ENCODE measurements at places on chromosomes 5 and 9.

- H3K36me3 ChIP-seq, result no peaks in the 10 kb centered on the region
- peaks cover 2% of the 10 kb centered on the region for H3K27me3 ChIP-seq
- no peaks in the 10 kb centered on the region for H3K4me1 ChIP-seq
- H3K4me3 ChIP-seq, result no peak overlapping the region
- DNase-seq, result no peak
These were observed 85.4 kb downstream of the TRIM36 start for GRCh38 chr5:115084246-115084793.

GRCh38 chr9:4118666-4119065 lies 181.2 kb downstream of the GLIS3 start:
- no peaks in the 10 kb centered on the region for H3K27me3 ChIP-seq
- H3K27ac ChIP-seq, result no peak overlapping the region
- no peaks in the 10 kb centered on the region for H3K36me3 ChIP-seq
- DNase-seq, result no peak

DNA sequence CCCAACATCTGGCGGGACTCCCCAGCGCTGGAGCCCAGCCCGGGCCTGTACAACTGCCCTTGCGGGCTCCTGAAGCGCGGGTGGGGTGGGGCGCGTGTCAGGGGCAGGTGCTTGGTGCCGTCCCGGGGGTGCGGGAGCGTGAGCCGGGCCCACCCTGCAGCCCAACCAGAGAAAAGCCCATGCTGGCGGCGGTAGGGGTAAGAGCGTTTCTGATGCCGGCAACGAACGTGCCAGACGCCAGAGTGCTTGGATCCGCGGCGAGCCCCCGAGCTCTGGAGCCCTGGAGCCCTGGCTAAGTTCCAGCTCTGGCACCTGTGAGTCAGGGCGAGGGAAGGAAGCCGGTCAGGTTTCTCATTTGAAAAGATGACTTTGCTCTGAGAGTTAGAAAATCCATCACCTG lies 58.0 kb downstream of the ZNF510 start:
- H3K27me3 ChIP-seq, result peaks cover 26% of the 10 kb centered on the region
- H3K27ac ChIP-seq, result no peak overlapping the region
- no peak for DNase-seq
- H3K4me1 ChIP-seq, result no peaks in the 10 kb centered on the region
- H3K4me3 ChIP-seq, result no peak overlapping the region
- no peaks in the 10 kb centered on the region for H3K36me3 ChIP-seq

GRCh38 chr5:68680366-68680765 lies 413.4 kb upstream of the SLC30A5 start:
- no peak for DNase-seq
- H3K4me1 ChIP-seq, result no peaks in the 10 kb centered on the region
- H3K27me3 ChIP-seq, result peaks cover 23% of the 10 kb centered on the region
- H3K4me3 ChIP-seq, result no peak overlapping the region

GRCh38 chr9:85909390-85909789 lies 31.6 kb upstream of the NAA35 start:
- H3K4me3 ChIP-seq, result no peak overlapping the region
- no peak for DNase-seq
- H3K27ac ChIP-seq, result no peak overlapping the region
- H3K4me1 ChIP-seq, result peaks cover 7% of the 10 kb centered on the region
- peaks cover 10% of the 10 kb centered on the region for H3K27me3 ChIP-seq

DNA sequence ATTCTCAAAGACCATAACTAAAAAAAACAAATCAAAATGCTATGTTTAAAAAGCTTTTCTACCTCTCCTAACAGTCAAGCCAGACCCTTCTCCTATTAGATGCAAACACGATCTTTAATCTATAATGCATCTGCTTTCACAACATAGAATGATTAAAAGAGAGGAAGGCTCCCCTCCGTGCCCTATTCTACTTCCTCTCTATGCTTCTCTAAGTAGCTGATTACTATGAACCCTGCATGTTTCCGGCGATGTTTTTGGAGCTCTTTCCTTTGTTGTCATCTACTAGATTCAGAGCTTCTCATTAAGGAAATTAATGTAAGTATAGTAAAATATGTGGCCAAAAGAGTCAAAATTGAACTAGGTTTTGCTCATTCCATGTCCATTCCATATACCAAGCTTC lies 29.2 kb upstream of the CEP120 start:
- H3K27me3 ChIP-seq, result peaks cover 9% of the 10 kb centered on the region
- H3K4me3 ChIP-seq, result no peak overlapping the region
- H3K27ac ChIP-seq, result no peak overlapping the region
- no peaks in the 10 kb centered on the region for H3K36me3 ChIP-seq
- peaks cover 26% of the 10 kb centered on the region for H3K4me1 ChIP-seq

GRCh38 chr9:131712151-131712716 lies 27.6 kb downstream of the RAPGEF1 start:
- peak overlapping the region; percentile 15 for H3K27ac ChIP-seq
- no peak overlapping the region for H3K4me3 ChIP-seq
- peaks cover 45% of the 10 kb centered on the region for H3K4me1 ChIP-seq
- peaks cover 31% of the 10 kb centered on the region for H3K36me3 ChIP-seq
- DNase-seq, result no peak

- no peak overlapping the region for H3K27ac ChIP-seq
- peaks cover 8% of the 10 kb centered on the region for H3K4me1 ChIP-seq
- no peak overlapping the region for H3K4me3 ChIP-seq
- peaks cover 11% of the 10 kb centered on the region for H3K27me3 ChIP-seq
- H3K36me3 ChIP-seq, result no peaks in the 10 kb centered on the region
These were observed 20.2 kb upstream of the SMIM15 start for GRCh38 chr5:61182449-61182848.

- no peak overlapping the region for H3K4me3 ChIP-seq
- H3K36me3 ChIP-seq, result no peaks in the 10 kb centered on the region
- no peak overlapping the region for H3K27ac ChIP-seq
- H3K4me1 ChIP-seq, result no peaks in the 10 kb centered on the region
- H3K27me3 ChIP-seq, result no peaks in the 10 kb centered on the region
These were observed 608.1 kb upstream of the ADAMTS16 start for GRCh38 chr5:4531756-4532704.

DNA sequence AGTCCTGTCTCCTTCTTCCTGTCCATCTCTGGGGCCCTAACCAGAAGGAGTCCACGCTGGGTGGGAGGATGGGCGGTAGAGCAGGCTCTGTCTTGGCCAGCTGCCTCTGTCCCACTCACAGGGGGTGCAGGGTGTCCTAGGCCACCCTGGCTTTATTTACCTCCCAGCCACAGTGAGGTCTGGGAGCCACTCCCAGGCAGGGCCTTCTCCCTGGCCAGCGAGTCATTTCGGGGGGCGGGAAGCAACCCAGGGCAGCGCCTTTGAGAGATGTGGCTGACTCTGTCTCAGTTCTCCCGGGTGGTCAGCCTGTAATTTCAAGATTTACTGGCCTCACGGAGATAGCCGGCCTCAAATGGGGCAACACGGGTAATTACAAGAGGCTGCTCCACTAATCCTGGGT lies 67.4 kb upstream of the PTCH1 start:
- no peak overlapping the region for H3K4me3 ChIP-seq
- no peaks in the 10 kb centered on the region for H3K36me3 ChIP-seq
- peaks cover 2% of the 10 kb centered on the region for H3K27me3 ChIP-seq
- H3K27ac ChIP-seq, result no peak overlapping the region

DNA sequence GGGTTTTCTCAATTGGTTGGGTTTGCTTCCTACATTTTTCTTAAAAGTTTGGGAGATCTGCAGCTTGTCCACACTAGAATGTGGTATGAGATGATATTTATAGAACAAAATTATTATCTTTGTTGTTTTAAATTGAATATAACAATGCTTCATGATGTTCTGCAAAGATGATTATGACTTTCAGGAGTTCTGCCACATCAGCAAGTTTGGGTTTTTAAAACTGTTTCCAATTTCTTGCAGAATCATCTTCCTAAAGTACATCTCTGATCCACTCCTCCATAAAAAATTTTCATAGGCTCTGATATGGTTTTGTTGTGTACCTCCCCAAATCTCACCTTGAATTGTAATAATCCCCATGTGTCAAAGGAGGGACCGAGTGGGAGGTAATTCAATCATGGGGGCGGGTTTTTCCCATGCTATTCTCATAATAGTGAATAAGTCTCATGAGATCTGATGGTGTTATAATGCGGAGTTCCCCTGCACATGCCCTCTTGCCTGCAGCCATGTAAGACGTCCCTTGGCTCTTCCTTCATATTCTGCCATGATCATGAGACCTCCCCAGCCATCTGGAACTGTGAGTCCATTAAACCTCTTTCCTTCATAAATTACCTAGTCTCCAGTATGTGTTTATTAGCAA lies 119.1 kb upstream of the PTGER4 start:
- no peak overlapping the region for H3K27ac ChIP-seq
- no peak for DNase-seq
- peaks cover 3% of the 10 kb centered on the region for H3K27me3 ChIP-seq

DNA sequence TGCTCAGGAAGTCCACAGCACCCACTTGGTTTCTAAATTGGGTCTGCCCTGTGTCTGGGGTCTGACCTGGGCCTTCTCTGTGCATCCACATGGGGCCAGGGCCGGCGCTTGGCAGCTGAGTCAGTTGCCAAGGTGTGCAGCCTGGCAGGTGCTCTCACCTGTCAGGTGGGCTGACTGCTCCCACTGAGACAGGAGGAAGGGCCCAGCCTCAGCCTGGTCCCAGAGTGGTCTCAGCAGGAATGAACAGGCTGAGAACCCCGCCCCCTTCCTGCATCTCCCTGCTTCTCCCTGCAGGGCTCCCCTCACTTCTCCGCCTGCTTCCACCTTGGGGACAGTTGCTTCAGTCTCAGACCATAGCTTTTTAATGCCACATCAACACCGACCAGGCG lies 60.5 kb downstream of the BARX1 start:
- H3K4me1 ChIP-seq, result peaks cover 13% of the 10 kb centered on the region
- H3K27ac ChIP-seq, result no peak overlapping the region
- no peaks in the 10 kb centered on the region for H3K36me3 ChIP-seq

- no peak overlapping the region for H3K27ac ChIP-seq
- H3K27me3 ChIP-seq, result no peaks in the 10 kb centered on the region
These were observed 138.4 kb downstream of the KCTD16 start for GRCh38 chr5:144308906-144309670.

- peaks cover 3% of the 10 kb centered on the region for H3K36me3 ChIP-seq
- H3K27me3 ChIP-seq, result peaks cover 46% of the 10 kb centered on the region
- peaks cover 12% of the 10 kb centered on the region for H3K4me1 ChIP-seq
- peak overlapping the region; percentile 81 for H3K4me3 ChIP-seq
- DNase-seq, result no peak
These were observed 616 bp downstream of the RNF130 start for GRCh38 chr5:180070756-180071530.

DNA sequence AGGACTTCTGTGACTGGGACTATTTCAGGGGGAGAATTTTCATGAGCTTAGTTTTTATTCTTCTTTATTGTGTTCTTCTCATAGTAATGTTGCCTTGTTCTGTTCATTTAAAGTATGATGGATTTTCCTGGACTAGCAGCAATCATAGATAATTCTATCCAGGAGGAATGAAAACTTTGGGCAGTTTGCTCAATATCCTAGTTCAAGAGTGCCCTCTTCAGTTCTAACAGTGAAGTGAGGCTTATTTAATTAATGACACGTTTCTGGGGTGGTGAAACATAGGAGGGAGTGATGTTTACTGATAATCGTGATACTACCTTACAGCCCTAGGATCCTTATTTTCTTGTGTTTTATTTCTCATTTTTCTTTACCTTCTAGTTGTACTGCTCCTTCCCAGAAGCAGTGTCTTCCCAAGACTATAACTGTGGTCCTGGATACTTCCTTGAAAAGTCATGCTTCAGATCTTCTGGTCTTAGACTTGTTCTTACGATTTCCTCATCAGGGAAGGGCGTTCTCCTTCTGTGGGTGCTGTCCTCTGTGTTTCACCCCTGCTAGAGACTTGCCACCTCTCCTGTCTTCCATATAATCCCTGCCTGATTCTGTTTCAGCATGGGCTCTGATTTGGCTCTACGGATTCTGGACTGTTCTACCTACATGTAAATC lies 57.4 kb downstream of the CFAP95 start:
- H3K27me3 ChIP-seq, result peaks cover 26% of the 10 kb centered on the region
- no peak overlapping the region for H3K4me3 ChIP-seq
- H3K27ac ChIP-seq, result no peak overlapping the region
- H3K36me3 ChIP-seq, result no peaks in the 10 kb centered on the region
- H3K4me1 ChIP-seq, result peaks cover 5% of the 10 kb centered on the region

DNA sequence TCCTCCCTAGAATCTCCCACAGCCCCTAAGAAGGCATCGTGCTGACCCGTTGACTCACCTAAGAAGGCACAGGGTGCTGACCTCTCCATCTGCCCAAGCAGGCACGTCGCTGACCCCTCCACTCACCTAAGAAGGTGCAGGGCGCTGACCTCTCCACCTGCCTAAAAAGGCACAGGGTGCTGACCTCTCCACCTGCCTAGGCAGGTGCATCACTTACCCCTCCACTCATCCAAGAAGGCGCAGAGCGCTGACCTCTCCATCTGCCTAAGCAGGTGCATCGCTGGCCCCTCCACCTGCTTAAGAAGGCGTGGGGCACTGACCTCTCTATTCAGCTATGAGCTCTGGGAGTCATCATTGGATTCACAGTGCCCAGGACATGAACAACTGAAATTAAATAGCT lies 54.4 kb upstream of the FCN1 start:
- peaks cover 4% of the 10 kb centered on the region for H3K27me3 ChIP-seq
- H3K4me3 ChIP-seq, result no peak overlapping the region
- H3K36me3 ChIP-seq, result no peaks in the 10 kb centered on the region
- H3K4me1 ChIP-seq, result no peaks in the 10 kb centered on the region
- no peak for DNase-seq

DNA sequence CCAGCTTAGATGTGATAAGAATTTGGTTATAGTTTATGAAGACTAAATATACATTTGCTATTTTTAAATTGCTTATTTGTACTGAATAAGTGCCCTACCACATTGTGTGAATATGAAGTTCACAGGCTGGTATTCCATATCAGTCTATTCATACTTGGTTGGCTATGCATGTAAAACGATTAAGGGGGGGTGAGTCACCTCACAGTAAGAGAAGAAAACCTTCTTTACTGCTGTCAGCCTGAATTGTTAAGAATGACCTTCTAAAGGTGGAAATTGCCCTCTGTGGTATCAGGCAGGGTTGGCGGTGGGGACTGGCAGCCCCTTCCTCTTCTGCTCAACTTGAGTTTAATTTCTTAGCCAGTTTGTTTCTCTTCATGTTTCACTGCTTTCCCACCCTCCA lies 127.0 kb upstream of the RPS23 start:
- H3K4me1 ChIP-seq, result no peaks in the 10 kb centered on the region
- H3K27ac ChIP-seq, result no peak overlapping the region
- H3K36me3 ChIP-seq, result no peaks in the 10 kb centered on the region
- H3K27me3 ChIP-seq, result no peaks in the 10 kb centered on the region

- no peak overlapping the region for H3K4me3 ChIP-seq
- H3K27ac ChIP-seq, result no peak overlapping the region
- H3K27me3 ChIP-seq, result no peaks in the 10 kb centered on the region
These were observed 122.5 kb downstream of the TRPM3 start for GRCh38 chr9:70998962-70999361.

DNA sequence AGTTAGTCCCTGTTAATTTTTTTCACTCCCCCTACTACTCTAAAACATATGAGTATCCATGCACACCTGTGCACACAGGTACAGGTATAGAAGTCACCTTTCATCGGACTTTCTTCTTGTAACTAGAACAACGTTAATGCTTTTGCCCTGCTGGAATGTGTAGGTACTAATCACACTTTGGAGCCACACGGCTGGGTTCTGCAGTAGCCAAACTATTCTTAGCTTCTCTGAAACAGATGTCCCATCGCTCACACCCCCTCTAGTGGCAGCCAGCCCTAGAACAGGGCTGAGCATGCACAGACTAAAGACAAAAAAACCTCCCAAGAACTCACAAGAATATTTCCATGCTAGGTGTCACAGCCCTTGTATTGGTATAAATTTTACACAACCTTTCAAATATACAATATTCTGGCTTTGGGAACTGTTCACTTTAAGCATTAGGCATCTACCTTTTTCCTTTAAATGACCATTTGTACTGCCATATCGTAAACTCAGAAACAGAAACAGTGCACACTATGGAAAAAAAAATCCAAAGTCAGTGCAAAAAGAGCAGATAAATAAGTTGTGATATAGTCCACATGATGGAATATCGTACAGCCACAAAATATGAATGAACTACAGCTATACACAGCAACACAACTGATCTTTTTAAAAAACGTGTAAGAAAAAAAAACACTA lies 64.0 kb downstream of the RETREG1 start:
- DNase-seq, result peak; percentile 10
- peaks cover 10% of the 10 kb centered on the region for H3K4me1 ChIP-seq
- H3K27me3 ChIP-seq, result no peaks in the 10 kb centered on the region
- H3K4me3 ChIP-seq, result no peak overlapping the region
- peaks cover 10% of the 10 kb centered on the region for H3K36me3 ChIP-seq

Measured in T-helper 2 cell treated with Interferon-gamma antibody and Interleukin-4, amounts not matched to agents 5 μg/mL and 100 μg/mL, for 36 hours (primary cell).